ENCODE measurements at places on chromosomes 7 and 10. TPM values are rescaled to one million over a fixed set of nuclear protein-coding genes. Genes with fewer than 3 reads are reported as not detected.
A peak's percentile ranks its signal among the peaks of the same experiment; 100 is the strongest.

DNA sequence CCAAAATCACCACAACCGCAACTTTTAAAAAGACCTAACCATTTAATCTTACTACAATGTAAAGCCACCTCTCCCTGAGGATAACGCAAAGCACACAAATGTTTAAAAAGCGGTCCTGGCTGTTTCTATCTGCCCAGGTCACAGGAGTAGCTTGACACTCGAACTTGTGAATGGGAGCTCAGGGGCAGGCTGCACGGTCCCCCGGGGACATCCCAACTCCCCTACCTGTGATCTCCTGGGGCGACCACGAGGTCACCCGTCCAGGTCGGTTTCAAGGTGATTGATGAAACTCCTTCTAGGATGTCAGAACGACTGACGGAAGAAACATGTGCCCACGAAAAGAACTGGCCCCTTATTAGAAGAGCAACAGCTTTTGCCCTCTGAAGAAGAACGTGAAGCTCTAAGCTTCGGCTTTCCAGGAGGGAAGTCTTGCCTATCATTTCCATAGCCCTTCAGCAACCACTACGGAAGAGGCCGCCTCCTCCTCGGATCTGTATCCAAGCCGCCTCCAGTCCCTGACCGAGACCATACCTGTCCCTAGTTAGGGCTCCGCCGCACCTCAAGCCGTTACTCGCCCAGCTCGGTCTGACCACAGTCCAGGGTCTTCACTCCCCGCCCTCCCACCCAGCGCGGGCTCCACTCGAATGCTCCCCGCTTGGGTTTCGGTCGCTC lies 459 bp downstream of the CYCS start:
- DNase-seq, result peak; percentile 81

DNA sequence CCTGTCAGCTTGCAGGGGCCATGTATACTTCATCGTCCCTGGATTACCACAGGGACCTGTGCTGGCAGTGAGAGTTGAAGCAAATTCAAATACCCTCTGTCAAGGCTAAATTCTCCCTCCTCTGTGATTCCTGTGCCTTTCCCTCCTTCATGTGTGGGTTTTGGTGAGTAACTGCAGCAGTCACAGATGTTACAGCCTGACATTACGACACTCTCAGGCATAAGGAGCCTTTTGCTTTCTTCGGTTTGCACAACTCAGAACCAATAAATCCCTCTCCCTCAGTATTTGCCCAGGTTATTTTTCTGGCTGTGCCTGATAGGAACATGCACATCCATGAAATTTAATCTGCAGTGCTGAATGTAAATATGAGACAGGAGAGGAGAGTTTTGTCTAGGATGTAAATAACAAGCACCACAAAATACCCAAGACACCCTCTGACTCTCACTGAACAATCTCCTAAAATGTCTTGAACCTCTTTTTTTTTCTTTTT lies 997.2 kb upstream of the GHITM start:
- no peak for DNase-seq

DNA sequence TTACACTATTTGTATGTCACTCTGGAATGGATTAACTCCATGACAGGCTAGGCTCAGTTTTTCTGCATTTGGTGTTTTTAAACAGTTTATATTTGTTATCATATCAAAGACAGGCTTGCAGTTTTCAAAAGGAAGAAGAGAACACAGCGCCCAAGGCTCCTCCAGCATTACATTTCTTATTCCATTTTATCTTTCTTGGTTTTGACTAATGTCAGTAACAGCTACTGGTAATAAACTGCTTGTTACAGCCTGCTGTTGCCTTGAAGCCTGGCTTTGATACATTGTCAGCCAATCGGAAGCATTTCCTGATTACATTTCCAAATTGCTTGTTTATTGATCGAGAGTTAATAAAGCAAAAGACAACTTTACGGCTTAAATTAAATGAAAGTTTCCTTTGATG lies 166.0 kb upstream of the MDFIC start:
- DNase-seq, result no peak

GRCh38 chr10:1089017-1089689 lies 33.0 kb downstream of the WDR37 start:
- no peak for DNase-seq

GRCh38 chr10:130301021-130301892 lies 165.1 kb downstream of the GLRX3 start:
- DNase-seq, result peak; percentile 94

DNA sequence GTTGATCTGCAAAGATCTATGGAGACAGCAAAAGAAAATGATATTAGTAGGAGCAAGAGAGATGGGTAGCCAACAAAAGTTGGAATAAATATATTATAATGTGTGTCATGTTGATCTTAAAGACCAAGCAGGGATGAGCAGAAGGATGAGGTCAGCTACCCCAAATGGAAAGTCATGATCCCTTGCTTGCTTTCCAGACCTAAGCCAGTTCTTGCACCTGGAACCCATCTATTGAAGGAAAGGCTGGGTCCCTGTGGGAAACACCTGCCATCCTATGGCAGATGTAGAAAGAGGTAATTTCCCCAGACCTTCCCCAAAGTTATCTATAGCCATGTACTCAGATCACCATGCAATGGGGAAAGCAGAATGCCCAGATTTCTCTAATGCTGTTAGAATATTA lies 52.5 kb downstream of the LYZL2 start:
- no peak for DNase-seq

- DNase-seq, result no peak
Observed at GRCh38 chr10:63164166-63164623, 31.1 kb downstream of the NRBF2 start.

The PRKAR2B gene
- total RNA-seq, result 29.1 TPM

- no peak for DNase-seq
Observed at GRCh38 chr10:50988792-50989191, 85.5 kb upstream of the PRKG1 start.

DNA sequence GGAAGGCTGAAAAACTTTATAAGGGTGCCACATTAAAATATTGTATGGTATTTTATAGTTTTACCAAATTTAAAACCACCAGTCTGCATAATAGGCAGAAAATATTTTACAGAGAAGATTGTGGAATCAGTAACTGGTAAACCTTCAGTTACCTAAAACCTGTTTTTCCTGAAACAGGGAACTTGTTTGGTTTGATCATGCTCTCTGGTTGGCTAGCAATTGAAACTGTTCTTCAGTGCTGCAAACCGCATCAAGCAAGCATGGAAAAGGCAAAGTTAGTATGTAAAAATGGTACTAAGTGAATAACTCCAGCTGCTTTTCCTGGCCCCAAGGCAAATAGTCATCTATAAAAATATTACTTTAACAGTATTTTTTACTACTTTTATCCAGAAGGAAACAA lies 316.9 kb upstream of the LRRN3 start:
- DNase-seq, result no peak

The HKDC1 gene
- 1.1 TPM for total RNA-seq

- DNase-seq, result no peak
Observed at GRCh38 chr10:79339266-79339665, 8.0 kb upstream of the PPIF start.

The LDB3 gene
- total RNA-seq, result not detected

GRCh38 chr7:76165973-76166403 lies 35.7 kb upstream of the SRRM3 start:
- DNase-seq, result peak; percentile 60

GRCh38 chr7:119748991-119749390 lies 524.0 kb upstream of the KCND2 start:
- DNase-seq, result no peak

- DNase-seq, result peak; percentile 7
Observed at GRCh38 chr7:73585196-73585595, 6.8 kb upstream of the TBL2 start.

GRCh38 chr7:19110776-19111175 lies 6.7 kb downstream of the TWIST1 start:
- DNase-seq, result no peak

The IKZF1 gene
- 389 TPM for total RNA-seq

The RADIL gene
- 0.74 TPM for total RNA-seq

DNA sequence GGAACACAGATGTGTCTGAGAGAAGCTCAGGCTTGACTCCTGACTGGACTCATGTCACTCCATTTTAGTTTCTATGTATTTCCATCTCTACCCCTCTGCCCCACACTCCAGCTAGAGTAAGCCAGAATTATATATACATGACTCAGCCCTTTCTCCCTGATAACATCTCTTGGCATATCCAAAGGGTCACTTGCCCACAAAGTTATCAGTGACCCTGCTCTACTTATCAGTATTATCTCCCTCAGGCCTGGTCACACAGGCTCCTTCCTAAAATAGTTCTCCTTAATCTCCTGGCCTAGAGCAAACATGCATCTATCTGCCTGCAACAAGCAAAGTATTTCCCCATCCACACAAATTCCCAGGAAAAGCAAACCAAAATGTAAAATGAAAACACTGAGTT lies 598.3 kb downstream of the SUGCT start:
- DNase-seq, result no peak

DNA sequence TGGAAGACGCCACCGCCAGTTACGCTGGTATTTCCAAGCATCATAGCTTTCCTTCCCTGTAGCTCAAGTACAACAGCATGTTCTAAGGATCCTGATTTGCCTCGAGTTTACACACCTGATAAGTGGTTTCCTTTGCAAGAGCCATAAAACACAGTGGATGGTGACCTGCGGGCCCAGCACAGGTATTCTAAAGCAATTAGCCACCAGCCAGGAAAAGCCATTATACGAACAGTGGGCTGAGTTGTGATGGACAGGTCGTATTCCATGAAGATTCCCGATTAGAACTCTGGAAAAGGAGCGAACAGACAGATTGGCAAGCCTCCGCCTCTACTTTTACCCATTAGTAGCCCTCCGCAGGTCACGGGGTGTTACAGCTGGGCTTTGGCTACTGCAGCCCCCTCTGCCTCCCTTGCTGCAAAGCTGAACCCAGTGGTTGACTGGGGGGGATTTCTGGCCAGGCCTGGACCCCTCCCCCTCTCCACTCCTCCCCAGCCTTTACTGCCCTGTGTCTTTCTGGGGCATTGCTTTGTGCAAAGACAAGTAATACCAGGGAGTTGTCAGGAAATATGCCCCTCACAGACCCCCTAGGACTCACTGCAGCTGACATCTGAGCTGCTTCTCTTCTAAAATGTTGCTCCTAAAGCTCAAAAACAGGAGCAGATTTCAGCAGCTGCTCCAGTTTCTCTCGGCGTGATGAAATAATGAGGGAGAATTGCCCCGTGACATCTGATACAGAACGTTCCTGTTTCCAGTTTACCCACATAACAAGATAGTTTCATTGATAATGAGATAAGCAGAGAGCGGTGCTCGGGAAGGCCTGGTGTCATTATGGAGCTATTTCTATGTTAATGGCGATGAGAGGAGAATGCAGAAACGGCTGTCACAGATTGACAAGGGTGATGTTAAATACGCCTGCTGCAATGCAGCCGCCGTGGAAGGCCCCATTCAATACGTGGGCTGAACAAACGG lies 214.4 kb downstream of the CCSER2 start:
- DNase-seq, result no peak
